ENCODE measurements at places on chromosomes 16 and 17.
A peak's percentile ranks its signal among the peaks of the same experiment; 100 is the strongest.

- peak; percentile 93 for DNase-seq
Observed at GRCh38 chr17:77882481-77883212, 75.9 kb upstream of the TNRC6C start.

DNA sequence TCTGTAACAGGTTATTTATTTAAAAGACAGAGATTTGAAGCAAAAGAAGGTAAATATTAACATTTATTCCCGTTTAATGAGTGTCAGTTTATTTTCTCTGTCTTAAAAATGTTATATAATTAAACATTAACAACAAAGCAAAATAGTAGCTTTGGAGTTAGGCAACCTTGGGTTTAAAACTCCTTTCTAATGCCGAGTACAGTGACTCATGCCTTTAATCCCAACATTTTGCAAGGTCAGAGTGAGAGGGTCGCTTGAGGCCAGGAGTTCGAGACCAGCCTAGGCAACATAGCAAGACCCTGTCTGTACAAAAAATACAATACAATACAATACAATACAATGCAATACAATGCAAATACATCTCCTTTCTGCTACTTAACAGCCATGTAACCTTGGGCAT is 128.7 kb downstream of the CHD9 start:
- no peak for DNase-seq

- DNase-seq = no peak
Observed at GRCh38 chr16:30053376-30054015, 12.1 kb upstream of the ALDOA start.

GRCh38 chr17:64783031-64783461 is 120.9 kb upstream of the SMURF2 start:
- DNase-seq = no peak

GRCh38 chr17:80682372-80682771 is 137.7 kb downstream of the RPTOR start:
- DNase-seq = no peak

GRCh38 chr17:64028874-64029464 is 8.5 kb upstream of the ICAM2 start:
- peak; percentile 81 for DNase-seq

- no peak for DNase-seq
Observed at GRCh38 chr16:85335584-85336491, 223.6 kb upstream of the CIBAR2 start.

- DNase-seq = no peak
Observed at GRCh38 chr17:37045351-37045922, 96.7 kb downstream of the AATF start.

DNA sequence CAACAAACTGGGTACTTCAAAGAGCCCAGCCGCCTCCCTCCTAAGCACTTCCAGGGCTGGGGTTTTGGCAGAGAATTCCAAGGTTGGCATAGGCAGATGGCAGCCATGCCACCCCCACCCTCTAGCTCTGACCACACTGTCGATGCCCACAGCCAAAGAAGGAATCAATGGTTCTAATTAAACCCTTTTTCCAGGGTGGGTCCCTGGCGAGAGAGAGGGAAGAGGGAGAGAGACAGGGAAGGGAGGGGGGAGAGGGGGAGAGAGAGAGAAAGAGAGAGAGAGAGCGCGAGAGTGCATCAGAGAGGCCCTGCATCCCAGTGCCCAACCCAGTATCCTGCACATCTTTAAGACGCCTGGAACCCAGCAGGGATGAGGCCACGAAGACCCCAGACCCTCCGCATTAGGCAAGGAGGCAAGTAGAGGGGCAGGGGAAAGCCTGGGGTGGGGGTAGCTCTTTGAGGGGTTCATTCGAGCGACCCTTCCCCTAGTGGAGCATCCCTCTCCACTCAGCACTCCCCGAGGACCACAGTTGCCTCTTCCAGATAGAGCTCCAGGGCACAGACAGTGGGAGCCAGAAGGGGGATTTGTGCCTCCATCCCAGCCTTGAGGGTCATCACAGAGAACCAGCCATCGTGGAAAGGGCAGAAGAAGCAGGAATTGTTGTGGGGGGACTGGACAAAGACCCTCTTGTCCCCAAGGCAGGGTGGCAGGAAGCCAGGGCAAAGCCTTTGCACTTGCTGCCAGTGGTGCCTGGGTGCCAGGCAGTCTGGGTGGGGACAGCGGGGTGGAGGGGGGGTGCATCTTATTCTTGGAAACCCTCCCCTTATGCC is 2.6 kb downstream of the SRCIN1 start:
- DNase-seq = no peak

DNA sequence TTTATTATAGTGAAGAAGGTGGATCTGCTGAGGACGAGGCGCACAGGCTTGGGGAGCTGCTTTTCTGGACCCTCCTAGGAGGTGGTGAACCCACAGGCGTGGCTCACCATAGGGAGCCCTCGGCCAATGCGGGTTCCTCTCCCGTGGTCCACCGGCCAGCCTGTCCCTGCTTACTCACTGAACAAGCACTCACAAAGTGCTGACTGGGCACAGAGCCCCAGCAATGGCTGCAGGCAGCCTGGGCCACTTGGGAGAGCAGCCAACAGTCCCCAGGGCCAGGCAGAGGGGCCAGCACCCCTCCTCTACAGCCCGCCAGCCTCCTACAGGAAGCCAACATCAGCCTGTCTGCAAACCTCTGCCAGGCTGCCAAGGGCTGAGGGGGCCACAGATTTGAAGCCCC is 19.1 kb upstream of the NCBP3 start:
- DNase-seq = no peak

DNA sequence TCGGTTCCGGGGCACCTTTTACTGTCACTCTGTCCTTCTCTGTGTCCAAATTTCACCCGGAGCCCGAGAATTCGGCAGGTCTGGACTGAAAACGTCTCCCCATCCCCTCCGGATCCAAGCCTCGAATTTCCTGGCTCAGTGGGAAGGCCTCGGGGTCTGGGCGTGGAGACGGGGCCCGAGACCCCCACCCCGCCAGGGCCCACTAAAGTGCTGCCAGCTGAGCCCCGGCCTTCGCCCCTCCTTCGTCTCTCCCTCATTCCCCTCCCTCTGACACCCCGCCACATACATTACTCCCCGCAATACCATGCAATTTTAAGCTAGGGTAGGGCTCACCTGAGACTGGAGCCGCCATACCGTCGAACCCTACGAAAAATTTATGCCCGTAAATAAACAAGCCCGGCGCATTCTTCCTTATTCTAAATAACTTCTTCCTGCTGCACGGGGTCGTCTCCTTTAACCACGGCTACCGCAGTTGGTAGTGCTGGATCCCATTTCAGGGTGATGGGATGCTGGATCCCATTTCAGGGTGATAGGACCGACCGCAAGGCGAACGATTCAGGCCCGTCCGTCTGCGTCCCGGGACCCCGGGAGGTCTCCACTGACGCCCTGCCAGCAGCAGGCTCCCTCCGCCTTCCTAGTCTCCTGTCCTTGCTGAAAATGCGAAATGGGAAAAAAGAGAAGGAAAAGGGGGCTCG is 4.4 kb upstream of the OR1F1 start:
- no peak for DNase-seq

DNA sequence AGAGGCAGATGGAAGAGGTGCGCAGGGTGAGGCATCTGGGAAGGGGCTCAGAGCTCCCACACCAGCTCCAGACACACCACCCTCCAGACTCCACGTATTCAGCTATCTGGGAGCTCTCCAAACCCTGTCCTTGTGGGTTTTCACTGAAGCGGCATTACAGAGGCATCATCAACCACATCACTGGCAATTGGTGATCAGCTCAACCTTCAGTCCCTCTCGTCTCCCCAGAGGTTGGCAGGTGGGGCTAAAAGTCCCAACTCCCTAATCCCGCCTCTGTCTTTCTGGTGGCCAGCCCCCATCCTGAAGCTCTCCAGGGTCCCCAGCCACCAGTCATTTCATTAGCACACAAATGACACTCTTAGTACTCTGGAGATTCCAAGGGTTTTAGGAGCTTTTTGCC is 123.9 kb downstream of the KCNJ12 start:
- no peak for DNase-seq

DNA sequence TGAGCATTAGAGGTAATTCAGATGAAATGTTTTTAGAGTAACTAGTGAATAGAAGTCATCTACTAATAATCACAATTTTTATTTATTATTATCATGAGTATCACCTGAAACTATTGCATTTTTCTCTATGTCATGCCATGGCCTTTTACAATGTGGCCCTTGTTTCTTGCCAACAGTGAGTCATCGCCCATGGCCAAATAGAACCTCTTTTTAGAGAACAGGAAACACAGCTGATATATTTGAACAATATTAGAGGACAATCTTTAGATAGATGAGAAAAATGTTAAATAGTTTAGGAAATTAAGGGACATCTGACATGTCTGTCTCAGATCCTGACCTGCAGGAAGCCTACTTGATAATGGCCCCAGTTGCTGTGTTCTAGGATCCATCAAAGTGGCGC is 1584.4 kb upstream of the GOT2 start:
- no peak for DNase-seq

DNA sequence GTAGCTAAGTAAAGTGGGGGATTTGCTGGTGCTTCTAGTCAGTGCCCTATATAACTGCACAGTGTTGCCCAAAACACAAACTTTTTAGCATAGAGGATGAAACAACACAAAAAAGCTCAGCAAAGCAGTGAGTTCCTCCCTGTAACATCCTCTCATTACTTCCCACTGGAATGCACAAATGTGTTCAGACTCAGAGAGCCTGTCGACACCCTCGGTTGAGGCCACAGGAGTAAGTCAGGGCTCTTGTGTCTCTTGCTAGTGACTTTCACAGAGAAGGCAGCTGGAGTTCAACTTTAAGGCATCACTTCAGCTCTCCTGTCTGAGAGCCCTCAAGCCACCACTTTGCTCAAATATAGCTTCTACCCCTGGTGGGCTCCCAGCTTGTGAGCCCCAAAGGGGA is 107.2 kb upstream of the NETO2 start:
- DNase-seq = no peak

DNA sequence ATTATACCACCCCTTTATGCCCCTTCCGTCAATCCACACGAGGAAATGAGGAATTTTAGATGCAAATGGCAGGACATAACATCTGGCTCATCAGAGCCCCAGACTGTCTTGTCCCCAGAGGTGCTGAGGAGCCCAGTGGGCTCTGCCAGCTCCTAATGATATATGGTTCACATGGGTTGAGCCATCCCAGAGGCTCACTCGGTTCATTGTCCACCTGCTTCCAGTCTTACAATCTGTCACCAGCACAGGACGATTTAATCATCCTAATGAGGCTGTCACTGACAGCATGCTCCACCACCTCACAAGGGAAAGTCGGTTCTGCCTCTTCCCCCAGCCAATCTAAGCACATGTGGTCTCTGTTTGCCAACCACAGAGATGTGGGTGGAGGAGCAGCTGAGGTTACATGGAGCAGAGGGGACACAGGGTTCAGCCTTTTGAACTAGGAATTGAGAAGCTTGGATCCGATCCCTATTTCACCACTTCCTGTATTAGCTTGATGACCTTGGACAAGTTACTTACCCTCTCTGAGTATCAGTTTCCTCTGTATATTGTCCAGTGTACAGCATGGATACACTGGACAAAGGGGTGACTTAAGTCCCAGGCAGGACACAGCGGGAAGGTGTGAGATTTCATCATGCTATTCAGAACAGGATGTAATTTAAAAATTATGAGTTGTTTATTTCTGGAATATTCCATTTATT is 27.0 kb upstream of the DHX8 start:
- no peak for DNase-seq

DNA sequence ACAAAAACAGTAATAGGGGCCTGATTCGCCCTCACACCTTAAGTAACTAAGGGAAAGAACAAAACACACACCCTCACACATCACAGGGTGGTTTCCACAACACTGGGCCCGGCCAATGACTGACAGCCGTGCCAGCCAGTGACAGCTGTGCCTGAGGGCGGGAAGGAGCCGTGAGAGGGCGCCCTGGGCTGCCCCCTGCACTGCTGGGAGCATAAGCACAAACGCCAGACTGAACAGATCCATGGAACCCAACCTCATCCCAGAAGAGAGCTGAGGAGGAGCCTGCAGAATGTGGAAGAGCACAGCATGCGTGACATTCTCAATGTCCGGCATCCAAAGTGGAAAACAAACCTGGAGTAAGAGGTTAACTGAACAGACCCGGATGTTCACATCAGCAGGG is 16.0 kb downstream of the CSNK1D start:
- DNase-seq = peak; percentile 76

GRCh38 chr17:82901856-82902255 is 62.0 kb upstream of the ZNF750 start:
- DNase-seq = no peak

GRCh38 chr17:784143-784542 is 2.0 kb downstream of the MRM3 start:
- DNase-seq = no peak

DNA sequence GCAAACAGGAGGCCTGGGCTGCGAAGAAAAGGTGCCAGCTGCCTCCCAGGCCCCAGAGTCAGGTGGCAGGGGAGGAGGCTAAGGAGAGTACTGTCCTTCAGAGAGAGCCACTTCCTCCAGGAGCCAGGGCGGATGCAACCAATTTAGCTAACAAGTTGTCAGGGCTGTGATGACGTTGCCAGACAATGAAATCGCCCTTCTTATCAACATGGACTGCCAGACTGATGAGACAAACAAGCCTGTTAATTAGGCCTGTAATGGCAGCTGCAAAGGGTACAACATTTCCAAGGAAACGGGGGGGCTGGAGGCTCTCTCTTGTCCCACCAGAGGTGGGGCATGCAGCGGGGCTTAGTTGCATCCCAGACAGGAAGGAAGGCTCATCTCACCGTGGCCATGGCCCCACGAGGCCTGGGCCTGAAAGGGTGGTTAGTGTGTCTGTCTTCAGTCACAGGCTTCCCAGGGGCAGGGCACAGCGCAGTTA is 111.8 kb downstream of the SDK2 start:
- DNase-seq = no peak

- DNase-seq = no peak
Observed at GRCh38 chr16:12330946-12331345, 354.4 kb downstream of the SNX29 start.

DNA sequence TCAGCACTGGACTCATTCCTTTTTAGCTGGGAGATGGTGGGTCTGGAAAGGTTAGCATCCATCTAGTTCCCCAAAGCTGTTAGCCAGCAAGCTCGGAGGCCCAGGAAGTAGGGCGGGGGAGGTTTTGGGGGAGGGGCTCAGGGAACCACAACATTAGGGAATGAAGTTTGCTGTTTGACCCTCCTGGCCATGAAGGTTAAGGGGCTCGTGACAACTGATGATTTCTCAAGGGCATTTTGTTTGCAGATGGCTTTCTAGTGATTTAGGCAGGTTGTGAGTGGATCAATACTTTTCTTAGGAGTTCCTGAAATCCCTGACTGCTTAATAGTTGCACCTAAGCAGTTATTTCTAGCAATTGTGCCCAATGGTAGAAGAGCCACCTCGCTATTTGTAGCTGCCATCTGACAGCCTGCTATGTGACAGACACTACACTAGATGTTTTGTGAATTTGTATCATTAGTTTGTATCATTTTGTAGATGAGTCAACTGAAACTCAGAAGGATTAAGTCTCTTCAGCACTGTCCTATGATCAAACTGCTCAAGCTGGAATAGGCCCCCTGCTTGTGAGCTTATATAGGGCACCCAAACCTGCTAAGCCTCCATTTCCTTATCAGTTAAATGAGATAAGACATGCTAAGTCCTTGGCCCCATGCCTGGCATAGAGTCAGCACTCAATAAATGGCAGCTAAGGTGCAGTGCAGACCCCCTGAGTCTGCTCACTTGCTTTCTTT is 146.4 kb downstream of the IRX3 start:
- no peak for DNase-seq

GRCh38 chr16:7089751-7090150 is 242.9 kb upstream of the RBFOX1 start:
- no peak for DNase-seq

All from CD4-positive, alpha-beta T cell treated with Interleukin-1 beta for 1 hour (primary cell).